Peyer's patch (tissue), 4 donors: ENCODE measurements at places on chromosomes 5 and 9. TPM values are rescaled to one million over a fixed set of nuclear protein-coding genes. Genes with fewer than 3 reads are reported as not detected.

CATSPER3 gene
- total RNA-seq: not detected

GTF2H2C gene
- total RNA-seq: 13.8 TPM

C9orf153 gene
- 0.54 TPM for total RNA-seq

PCDHGA11 gene
- 3.1 TPM for total RNA-seq

REEP2 gene
- total RNA-seq: 2.3 TPM

SLC34A3 gene
- not detected for total RNA-seq

PCDHGB5 gene
- total RNA-seq: 9.1 TPM

BNC2 gene
- 7.5 TPM for total RNA-seq

PCDHGA8 gene
- total RNA-seq: 0.35 TPM

GHR gene
- total RNA-seq: 2.5 TPM

RNF208 gene
- total RNA-seq: 4.4 TPM

LRRC19 gene
- total RNA-seq: 6.6 TPM

SPINK14 gene
- total RNA-seq: not detected

FOXD4L3 gene
- total RNA-seq: 0.94 TPM

IL5 gene
- total RNA-seq: not detected

TXNDC8 gene
- total RNA-seq: not detected

FUT7 gene
- total RNA-seq: not detected

MYOZ3 gene
- not detected for total RNA-seq

SLC6A18 gene
- 0.95 TPM for total RNA-seq
